Stimulated activated CD8-positive, alpha-beta memory T cell treated with anti-CD3 and anti-CD28 coated beads, Interleukin-2, amount 100 ng/mL, for 1 hour (primary cell): ENCODE measurements at places on chromosomes 5 and 9.

- DNase-seq: no peak
These were observed 134.4 kb upstream of the IER5L start for GRCh38 chr9:129312251-129313122.

DNA sequence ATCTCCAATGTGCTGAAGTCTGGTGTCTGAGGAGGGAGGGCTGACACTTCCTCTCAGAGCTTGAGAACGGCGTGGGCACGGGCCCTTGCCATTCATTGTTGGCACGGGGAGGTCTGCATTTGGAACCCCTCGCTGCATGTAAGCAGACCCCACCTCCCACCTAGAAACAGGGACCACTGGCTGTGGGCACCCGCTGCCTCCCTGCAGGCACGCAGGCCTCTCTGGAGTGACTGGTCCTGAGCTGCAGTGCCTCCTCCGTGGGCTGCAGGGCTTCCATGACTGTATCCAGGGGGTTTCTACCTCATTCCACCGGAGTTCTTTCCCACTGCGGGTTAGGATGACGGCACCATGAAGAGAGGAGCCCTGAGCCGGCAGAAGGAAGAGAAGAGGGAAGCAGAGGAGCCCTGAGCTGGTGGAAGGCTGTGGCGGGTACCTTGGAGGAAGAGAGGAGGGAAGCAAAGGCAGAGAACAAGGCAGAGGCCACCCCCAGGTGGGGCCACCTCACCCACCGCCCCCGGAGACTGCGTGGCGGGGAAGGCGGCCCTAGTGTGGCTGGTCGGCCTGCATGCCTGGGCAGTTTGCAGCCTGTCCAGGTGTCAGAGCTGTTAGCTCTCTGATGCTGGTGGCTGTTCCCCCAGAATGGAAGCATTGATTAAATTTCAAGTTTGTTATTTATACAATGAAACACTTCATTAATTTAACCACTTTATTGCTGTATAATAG is 74.9 kb upstream of the CACNA1B start:
- no peak for DNase-seq

DNA sequence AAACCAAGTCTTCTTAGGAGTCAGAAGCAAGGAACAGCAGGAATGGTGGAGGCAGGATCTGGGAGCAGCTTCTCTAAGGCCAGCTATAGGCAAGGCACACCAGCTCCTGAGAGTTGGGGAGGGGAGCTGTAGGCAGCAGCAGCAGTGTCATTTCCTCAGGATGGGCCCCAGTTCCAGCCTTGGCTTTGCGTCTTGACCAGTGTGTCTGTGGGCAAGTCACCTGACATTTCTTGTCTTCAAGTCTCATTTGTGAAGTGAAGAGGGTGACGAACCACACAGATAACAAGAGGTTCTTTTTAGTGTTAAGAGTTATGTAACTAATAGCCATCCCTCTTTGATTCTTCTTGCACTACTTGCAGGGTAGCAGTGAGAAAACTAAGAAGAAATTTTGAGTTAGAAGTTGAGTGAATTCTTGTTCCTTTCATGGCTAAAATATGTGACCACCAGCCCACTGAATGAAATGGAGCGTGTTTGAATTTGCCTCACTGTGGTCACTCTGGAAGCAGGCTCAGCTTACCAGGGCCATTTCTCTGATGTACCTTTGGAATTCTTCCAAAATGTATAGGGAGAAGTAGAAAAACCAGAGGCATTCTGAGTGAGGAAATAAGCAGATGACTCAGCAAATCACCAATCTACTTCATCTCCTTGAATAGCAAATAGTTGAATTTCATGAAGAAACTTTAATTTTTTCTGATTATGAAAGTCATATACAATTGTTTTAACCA is 42.4 kb downstream of the RHOBTB3 start:
- no peak for DNase-seq

- DNase-seq: no peak
These were observed 12.9 kb downstream of the ANKRD33B start for GRCh38 chr5:10576790-10577189.

GRCh38 chr5:73374520-73375190 is 73.9 kb downstream of the FOXD1 start:
- no peak for DNase-seq
